Inflammatory macrophage (primary cell): ENCODE measurements at places on chromosomes 5 and 9.

DNA sequence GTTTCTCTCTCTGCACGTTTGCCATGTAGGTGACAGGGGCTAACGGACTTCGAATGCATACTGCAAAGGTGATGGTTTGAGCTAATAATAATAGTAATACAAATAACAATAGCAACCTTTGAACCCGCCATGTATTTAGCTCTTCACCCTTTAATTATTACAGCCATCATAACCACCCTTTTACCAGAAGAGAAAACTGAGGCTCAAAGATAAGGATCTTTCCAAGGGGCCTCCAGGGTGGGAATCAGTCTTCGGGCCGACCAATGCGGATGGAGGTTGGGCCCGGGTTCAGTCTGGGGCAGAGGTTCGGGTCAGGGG lies 494 bp downstream of the CDKN2AIPNL start:
- DNase-seq: no peak

DNA sequence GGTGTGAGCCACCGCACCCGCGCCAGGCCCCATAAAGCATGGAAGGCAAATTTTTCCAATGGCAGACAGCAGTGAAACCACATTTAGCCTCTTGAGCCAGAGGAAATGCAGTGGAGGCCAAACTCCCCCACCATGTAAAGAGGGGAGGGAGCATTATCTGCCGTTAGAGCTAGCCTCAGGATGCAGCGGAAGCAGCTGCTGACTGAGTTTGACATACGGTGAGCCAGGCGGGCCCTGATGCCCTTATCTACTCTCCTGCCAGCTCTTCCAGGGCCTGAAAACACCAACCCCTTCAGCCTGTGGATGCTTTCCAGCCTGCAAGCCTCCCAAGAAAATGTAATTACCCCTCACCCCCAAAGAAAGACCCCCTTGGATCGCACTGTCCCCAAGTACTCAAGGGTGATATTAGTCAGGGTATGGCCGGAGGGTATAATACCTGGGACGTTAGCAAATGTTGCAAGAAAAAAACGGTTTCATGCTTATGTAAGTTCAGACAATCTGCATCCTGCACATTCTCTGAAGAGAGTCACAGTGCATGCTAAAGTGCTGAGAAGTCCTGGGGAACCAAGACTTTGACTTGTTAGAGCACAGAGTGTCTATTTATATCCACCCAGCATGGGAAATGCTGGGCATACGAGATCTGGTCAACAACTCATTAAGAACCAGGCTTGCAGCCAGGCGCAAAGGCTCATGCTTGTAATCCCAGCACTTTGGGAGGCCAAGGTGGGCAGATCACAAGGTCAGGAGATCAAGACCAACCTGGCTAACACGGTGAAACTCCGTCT lies 11.3 kb upstream of the GGTA1 start:
- DNase-seq: no peak

- no peak for DNase-seq
These were observed 201.6 kb downstream of the DCP2 start for GRCh38 chr5:113178073-113178779.

DNA sequence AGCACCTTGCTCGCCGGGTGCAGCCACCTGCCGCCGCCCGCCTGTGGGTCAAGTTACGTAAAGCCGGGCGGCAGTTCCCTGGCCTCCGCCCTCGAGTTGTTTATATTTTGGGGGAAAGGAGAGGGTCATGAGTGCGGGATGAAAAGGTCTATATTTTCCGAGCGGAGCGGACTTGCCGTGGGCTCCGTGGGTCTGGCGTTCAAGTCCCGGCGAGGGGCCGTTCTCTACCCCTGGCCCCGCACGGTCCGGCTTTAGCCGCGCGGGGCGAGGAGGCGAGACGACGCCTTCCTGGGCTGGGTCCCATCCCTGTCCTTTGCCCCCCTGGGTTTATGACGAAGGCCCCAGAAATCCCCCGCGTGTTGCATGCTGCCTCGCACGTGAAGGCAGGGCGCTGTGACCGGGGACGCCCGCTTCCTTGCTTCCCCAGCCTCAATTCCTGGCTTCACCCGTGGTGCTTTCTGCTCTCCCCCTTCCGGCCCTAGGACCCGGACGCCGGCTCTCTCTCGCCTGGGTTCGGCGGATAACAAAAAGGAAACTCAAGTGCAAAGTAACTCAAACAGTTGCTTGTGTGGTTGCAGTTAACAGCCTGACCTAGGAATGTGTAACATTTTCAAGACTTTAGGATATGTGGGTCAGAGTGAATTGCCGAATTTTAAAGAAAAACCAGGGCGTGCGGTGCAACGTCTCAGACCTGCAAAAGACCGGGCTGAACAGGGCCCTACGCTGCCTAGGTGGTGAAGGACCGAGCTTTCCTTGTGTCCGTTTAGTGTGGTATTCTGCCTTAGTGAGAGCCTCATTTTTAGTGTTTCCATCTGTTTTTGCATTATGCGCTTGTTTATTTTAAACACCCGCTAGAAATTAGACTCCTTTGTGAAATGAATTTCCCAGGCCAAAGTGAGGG lies 810 bp downstream of the VPS13A start:
- DNase-seq: peak; percentile 27

DNA sequence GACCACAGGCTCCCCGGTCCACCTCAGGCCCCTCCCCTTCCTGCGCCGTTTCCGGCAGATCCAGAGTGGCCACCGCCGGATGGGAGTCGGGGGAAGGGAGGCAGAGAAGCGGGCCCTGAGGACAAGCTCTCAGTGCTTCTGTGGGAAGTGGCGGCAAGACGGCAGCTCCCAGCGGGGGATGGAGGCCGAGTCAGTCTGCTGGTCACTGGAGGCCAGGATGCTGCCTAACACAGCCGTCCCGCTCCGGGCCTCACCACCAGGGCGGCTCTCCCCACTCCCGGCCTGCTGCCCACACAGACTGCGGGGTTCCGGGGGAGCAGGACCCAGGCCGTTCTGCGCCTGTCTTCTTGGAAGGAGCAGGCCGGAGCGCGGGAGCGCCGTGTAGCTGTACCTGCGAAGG lies 31.4 kb downstream of the FXN start:
- DNase-seq: no peak

DNA sequence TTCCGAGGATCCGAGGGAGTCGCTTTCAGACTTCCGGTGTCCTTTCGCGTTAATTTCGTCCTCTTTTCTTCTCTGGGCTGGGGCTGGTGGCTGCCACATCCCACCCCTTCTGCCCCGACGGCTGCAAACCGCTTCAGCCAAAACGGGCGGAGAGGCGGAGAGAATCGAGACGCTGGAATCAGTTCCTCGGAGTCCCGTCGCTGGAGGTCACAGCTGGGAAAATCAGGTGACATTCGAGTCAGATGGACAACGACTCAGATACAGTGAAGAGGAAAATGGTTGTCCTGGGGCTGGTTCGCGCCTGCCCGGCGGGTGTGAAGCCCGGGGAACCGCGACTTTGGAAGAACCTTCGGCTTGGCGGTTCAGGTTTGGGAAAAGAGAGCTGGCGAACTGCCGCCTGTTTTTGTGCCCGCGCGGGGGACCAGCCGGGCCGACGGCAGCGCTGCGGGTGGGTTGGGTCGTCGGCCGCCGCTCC lies 8.9 kb upstream of the NKX2-5 start:
- DNase-seq: no peak

DNA sequence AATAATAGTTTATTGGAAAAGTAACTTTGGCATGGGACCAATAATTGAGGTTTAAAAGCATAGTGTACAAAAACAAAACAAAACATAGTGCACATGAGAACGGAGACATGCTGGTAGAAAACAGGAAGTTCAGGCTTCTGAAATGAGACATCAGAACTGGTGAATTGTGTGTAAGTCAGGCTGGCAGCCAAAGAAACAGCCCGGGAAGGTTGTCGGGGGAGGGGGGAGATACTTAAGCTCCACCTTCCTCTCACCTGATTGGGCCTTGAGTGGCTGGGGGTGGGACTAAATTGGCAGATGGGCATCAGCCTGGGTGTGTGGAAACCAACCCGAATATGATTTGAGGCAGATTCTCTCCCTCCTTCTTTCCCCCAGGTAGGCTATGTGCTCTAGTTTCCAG lies 256.3 kb downstream of the SMARCA2 start:
- DNase-seq: peak; percentile 61

DNA sequence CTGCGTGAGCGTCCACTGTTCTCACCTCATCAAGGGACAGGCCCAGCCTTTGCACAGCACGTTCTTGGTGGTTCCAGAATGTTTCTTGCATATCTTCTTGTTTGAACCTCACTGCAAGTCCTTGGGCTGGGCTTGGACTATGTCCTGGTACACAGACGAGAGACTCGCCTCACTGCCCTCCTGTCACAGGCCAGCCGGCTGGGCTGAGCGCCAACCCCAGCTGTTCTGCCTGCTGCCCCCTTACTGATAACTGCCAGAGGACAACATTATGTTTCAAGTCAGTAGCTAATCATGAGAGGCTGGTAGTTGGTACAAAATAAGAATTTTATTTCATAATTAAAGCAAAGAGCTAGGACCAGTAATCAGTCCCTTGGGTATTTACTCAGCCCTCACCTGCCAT lies 52.8 kb upstream of the LRRTM2 start:
- no peak for DNase-seq

- no peak for DNase-seq
These were observed at the start of gene PCDHA13 for GRCh38 chr5:140881889-140882590. PCDHA13 (plus strand) TSS chr5:140882124; CDS start chr5:140882269, 145 bp downstream.

- no peak for DNase-seq
These were observed 79.2 kb downstream of the FREM1 start for GRCh38 chr9:14831074-14831473.

DNA sequence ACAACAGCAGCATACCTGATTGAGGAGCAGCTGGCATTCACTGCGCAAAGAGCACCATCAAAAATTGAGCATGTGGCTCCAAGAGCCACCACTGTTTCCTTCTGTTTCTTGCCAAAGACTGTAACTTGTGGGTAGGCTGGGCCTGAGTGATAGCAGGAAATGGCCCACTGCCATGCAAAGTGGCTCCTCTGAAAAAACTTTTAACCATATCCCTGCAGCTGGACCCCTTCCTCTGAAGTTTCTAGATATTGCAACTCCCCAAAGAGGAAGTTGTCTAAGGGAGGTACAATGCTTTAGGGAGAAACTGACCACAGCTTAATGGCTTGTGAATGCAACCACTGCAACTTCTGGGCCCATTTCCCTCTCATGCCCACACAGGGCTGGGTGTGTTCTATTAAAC lies 355.4 kb upstream of the PDE4D start:
- DNase-seq: peak; percentile 74

GRCh38 chr5:548256-548655 lies 24.0 kb upstream of the SLC9A3 start:
- DNase-seq: peak; percentile 89

DNA sequence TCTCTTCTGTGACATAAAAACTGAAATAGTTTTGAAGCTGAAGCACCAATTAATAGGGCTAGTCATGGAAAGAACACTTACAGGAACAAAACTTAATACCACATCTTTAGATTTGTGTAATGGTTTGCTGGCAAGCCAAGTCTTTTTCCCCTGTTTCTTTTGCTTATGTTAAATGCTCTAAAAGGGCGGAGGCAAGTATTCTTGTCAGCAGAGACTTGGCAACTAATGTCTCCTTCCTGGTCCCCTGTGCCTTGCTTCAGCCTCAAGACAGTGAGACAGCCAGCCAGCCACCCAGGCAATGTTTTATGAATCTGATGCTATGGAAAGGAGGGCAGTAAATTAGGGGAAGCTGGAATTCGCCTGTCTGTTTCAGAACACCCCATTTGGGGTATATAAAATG lies 45.7 kb downstream of the PRRC1 start:
- no peak for DNase-seq

DNA sequence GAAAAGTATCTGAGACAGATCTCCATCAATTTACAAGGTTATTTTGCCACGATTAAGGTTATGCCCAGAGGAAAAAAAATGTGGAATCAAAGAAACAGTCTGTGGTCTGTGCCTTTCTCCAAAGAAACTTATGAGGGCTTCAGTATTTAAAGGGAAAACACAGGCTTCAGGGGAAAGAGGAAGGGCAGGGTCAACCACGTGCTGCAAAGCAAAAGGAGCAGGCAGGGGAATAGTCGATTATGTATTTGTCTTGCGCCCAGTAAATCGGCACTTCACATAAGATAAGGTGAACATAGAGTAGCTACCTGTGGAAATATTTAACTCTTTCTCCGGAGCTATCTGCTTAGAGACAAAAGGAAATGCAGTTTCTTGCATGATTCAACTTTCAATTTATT lies 343.7 kb downstream of the RAB3C start:
- no peak for DNase-seq

GRCh38 chr5:4833104-4833738 lies 306.9 kb upstream of the ADAMTS16 start:
- DNase-seq: no peak

DNA sequence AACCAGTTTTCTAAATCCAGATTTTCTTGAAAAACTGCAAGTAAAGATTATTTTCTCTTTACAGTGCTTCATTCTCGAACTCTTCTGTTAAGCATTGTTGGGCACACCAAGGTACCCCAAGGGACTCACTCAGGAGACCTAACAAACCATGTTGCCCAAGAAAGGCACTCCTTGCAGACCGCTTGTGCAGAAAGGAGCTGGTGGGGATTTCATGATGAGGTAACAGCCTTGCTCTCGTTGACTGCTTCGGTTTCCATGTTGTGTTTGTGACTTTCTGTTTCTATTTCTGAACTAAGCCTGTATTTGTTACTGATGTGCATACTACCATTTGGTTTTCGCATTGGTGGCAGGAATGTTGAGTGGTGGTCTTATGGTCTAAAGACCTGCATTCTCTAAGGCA lies 266.6 kb upstream of the DAP start:
- DNase-seq: no peak

DNA sequence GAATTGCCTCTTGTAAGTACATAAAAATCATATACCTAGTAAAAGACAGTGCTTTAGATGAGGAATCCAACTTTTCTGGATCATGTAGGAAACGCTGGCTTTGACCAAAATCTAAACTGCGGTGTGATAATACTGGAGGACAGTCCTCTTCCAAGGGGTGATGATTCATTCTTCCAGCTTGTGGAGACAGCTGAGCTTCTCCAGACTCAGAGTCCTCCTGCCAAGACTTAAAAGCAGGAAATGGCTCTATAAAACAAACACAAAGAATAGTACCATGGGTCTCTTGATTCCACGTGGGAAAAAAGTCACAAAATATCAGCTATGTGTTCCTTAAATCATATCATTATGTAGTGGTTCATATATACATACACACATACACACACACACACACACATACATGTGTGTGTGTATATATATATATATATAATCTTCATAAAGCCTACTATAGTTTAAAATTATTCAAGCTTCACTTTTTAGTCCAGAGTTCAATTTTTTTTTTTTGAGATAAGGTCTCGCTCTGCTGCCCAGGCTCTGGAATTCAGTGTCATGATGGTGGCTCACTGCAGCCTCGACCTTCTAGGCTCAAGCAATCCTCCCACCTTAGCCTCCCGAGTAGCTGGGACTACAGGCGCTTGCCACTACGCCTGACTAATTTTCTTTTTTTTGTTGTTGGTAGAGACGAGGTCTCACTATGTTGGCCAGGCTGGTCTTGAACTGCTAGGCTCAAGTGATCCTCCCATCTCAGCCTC lies 65.0 kb downstream of the PKD2L2 start:
- DNase-seq: no peak

GRCh38 chr5:169248996-169249395 lies 51.9 kb downstream of the SLIT3 start:
- DNase-seq: no peak

- no peak for DNase-seq
These were observed 111.7 kb upstream of the IRX2 start for GRCh38 chr5:2863133-2863532.

GRCh38 chr9:99294850-99295461 lies 72.9 kb downstream of the SEC61B start:
- no peak for DNase-seq
